ENCODE measurements at places on chromosomes 1 and 21. TPM values are rescaled to one million over a fixed set of nuclear protein-coding genes. Genes with fewer than 3 reads are reported as not detected.

- DNase-seq, result no peak
These were observed 1.2 kb upstream of the ANGPTL7 start for GRCh38 chr1:11187931-11188330.

DNA sequence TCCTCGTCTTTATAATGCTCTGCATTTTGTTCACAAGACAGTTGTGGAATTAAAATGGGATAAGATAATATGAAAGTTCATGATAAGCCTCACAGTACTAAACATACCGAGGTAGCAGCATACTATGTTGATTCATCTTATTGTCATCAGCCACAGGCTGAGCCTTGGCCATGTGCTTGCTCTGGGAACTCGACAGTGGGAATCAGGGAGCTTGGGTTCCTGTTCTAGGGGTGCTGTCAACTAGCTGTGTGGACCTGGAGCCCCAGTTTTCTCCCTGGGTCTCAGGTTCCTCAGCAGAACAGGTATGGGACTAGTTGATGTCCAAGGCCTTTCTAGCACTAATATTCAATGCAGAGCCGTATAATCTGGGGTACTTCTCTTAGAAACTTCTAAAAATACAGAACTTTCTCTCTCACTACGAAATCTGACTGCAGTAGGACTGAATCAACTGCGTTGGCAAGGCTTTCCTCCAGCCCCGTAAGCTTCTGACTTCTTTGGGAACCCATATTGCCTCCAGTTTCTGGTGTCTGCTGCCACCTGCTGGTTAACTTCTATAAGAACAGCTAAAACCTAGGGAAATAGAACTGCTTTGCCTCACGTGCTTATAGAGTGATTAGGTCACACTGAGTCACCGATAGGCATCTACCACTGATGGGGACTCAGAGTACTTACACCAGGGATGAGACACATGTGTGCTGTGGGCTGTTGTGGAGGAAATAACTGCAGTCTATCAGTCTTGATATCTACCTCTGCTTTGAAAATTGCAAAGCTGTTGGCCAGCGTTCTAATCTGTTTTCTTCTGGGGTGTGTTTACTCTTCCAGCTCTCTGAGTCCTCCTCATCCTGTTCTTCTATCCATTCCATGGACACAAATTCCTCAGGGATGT, 110.9 kb downstream of the RGL1 start:
- peak; percentile 91 for DNase-seq

LORICRIN gene
- polyA plus RNA-seq, result not detected

DNA sequence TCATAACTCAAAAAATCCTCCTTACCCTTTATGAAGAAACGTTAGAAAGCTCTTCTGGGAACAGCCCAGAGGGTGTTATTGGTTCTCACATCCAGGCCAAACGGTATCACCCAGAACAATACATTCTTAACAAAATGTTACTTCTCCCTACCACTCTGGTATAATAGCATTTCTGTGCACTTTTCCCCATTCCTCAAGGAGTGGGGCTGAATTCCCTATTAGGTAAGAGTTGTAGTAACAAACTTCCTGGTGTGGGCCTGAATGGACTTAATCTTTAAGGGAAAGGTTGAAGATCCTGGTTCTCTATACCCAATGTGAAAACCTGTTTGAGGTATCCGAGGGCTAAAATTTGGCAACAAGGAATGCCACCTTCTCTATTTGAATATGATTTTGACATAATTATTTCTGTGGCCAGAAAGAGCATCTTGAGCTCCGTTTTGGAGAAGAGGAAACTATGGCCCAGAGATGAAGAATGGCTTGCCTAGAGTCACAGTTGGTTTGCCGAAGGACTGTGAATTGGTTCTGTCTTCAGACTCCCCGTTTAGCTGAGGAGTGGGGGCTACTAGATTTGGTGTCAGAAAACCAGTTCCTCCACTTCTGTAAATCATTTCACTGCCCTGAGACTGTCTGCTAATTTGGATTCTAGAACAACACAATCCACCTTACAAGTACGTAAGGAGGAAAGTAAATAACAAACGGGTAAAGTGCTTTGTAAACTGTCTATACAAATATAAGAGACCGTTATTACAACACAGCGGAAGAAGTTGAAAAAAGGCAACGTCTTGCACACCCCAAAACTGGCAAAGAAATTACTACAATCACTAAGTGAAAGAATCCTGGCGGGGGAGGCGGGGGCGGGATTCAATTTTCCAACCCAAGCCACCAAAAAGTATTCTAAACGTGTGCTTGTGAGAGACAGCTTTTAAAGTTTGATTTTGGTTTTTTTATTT, 2.3 kb downstream of the ANP32E start:
- DNase-seq, result no peak

PTPN7 gene
- 0.29 TPM for polyA plus RNA-seq

DNA sequence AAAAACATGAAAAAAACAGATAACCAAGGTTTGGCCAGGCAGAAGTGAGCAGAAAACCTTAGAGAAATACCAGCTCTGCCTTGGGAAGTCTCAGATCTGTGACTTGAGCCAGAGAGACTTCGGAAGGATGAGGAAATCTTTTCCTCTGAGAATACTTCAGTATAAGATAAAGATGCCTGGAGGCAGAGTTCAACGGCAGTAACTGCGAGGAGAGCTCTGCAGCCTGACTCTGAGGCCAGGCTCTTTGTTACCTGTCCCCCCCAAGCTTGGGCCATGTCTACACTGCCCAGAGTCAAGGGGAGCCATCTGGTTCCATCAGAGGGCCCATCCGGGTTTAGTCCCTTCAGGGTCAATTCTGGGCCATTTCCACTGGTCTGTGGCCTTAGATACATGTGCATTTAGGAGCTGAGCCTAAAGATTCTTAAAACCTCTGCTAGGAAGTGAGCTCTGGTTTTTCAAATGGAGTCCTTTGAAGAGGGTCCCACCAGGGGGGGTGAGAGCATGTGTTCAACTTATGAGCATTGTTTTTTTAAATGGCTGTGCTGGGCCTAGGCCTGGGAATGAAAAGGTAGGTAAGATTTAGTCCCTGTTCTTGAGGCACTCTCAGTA, 8.7 kb downstream of the KIRREL1 start:
- no peak for DNase-seq

DNA sequence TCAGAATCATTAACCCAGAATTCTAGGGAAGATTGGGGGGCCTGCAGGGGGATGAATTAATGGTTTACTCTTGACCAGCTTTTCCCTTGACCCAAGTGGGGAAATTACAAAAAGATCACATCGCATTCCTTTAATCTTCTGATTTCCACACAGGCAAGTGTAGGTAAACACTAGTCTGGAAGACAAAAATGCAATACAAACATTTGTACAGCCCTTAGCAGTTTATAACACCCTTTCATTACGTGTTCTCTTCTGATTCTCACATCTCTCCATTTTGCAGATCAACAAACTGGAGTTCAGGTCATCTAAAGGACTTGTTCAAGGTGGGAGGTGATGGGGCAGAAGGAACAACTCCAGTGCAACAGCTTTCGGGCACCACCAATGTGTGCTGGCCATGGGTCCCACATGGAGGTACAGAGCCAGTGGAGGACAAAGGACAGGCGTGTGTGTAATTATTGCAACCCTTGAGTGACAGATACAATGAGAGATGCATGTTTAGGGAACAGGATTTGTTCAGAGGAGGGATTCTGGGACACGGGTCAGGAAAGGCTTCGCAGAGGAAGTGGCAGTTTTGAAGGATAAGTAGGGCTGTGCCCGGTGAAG, 20.4 kb downstream of the ATF3 start:
- no peak for DNase-seq

- DNase-seq, result no peak
These were observed 4.9 kb downstream of the ASAP3 start for GRCh38 chr1:23478896-23479665.

DNA sequence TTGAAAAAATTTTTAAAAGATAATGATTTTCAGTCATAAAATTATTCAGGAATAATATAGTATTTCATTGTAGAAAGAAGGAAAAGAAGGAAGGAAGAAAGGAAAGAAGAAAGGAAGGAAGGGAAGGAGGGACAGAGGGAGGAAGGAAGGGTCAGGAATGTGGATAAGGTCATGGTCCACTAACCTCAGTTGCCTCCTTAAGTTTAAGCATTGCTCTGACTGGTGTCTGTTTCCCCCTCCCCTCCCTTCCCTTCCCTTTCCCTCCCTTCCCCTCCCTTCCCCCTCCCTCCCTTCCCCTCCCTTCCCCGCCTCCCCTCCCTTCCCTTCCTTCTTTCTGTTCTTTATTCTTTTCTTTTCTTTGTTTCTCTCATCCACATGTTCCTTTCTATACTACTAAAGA, 95.7 kb downstream of the PLPPR5 start:
- no peak for DNase-seq

HCN3 gene
- 22.3 TPM for polyA plus RNA-seq

DNA sequence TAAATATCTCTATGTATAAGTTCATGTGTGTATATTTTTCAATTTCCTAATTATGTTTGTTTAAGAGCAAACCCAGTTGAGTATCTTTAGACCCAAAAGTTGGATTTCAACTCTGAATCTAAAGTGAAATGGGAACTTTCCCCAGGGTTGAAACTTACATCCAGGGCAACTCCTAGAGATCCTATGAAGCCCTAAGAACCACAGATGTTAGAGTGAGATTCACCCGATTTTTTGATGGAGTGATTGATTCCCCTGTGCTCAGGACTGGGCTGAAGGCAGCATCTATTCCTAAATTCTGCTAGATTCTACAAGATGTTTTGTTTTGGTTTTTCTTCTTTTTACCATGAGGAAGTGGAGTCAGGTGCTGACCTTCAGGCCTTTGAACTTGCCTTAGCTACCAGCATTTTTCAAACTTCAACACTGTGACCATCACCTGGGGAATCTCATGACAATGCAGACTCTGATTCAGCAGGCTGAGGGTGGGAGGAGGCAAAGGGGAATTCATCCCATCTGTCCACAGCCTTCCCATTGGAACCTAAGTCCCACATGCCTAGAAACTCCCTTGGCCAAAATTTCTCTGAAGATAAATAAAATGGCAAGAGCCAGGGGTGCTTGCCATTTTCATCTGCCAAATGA, 145.5 kb downstream of the ETS2 start:
- DNase-seq, result no peak

GRCh38 chr1:110897681-110898080, 24.7 kb downstream of the CD53 start:
- no peak for DNase-seq

GJC2 gene
- polyA plus RNA-seq, result 22.7 TPM

- no peak for DNase-seq
These were observed 187.9 kb downstream of the PTPRU start for GRCh38 chr1:29424266-29424665.

FAM177B gene
- not detected for polyA plus RNA-seq

DNA sequence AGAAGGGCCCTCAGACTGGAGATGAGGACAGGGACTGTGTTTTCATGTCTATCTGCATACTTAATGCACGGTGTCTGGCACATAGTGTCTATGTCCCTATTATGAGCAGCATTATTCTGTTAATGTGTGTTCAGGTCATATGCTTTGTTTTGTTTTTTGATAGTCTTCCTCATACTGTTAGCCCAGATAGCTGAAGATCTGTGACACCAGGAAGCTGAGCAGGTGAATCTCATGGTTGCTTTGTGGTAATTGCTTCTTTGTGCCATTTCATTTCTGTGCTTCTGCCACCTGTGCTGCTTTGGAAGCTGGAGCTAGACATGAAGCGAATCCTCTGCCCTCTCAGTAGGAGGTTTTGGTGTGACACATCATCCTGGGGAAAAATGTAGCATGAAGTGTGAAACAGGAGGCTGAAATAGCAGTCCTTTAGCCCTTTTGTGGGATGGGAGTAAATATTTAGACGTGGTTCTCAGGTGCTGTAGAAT, 15.8 kb downstream of the SMAP2 start:
- no peak for DNase-seq

- DNase-seq, result no peak
These were observed 94.8 kb upstream of the USP24 start for GRCh38 chr1:55309786-55310504.

GRCh38 chr1:229986737-229987337, 80.2 kb upstream of the GALNT2 start:
- DNase-seq, result no peak

DNA sequence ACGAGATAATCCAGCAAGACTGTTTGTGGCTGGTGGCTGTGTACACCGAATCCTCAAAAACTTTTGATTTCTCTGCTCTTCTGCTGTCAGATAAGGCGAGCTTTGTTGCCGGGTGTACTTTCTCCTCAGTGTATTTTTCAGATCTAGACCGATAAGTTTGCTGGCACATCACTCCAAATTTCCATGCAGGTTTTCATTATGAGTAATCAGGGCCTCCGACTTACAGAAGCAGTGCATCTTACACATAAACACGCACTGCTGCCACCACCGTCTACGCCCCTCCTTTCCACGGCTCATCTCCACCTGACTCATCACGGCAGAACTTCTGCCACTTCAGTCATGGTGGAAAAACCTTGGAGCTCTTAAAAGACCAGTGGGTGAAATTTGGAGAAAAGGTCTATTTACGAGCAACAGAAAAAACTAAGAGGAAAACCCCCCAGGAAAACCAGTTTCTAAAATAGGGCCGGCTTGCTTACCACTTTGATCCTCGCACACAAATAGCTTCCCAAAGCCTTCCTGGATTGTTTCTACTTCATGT, 7.7 kb downstream of the ZBTB21 start:
- no peak for DNase-seq

ADORA1 gene
- polyA plus RNA-seq, result 32.5 TPM

GRCh38 chr1:12572522-12572921, 45.5 kb downstream of the DHRS3 start:
- no peak for DNase-seq

- DNase-seq, result no peak
These were observed 1.1 kb downstream of the PIK3CD start for GRCh38 chr1:9652379-9653209.

GRCh38 chr21:28617300-28617699, 375.4 kb downstream of the LTN1 start:
- DNase-seq, result no peak

DNA sequence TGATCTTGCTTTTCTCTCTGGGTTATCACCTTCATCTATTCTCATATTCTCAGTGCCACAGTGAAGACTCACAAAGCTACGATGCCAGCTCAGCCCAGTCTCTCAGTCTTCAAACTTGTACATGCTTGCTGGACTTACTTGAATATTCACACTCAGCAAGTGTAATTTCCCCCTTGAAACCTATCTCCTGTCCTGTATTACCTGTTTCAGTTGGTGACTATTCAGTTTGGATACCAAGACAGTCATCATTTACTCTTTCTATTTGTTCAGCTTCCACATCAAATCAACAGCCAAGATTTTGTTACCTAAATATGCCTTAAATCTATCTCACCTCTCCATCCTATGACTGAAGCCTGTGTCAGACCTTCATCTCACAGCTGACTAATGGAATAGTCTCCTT, 209.7 kb downstream of the LRRC7 start:
- no peak for DNase-seq

GRCh38 chr1:31108861-31109260, 43.3 kb upstream of the PUM1 start:
- no peak for DNase-seq

ATP13A2 gene
- 132 TPM for polyA plus RNA-seq

GRCh38 chr1:185355947-185356346, 38.9 kb upstream of the IVNS1ABP start:
- DNase-seq, result no peak

DNA sequence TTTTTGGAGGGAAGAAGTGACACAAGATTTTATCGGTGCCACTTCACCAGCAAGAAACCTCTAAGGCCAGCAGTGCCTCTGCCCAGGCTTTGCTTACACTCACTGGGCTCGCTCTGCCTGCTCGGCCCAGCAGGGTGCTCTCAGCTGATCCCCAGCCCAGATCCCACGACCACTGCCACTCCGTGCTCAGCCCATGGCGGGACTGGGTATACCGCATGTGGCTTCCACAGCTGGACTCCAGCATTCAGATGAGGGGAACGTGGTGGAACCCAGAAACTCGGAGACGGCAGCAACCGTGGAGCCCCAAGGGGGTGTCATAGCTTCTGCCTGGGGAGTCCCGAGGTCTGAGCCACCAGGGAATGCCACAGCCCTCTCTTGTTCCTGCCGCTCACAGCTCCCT, 12.9 kb downstream of the USP25 start:
- no peak for DNase-seq

CD1E gene
- not detected for polyA plus RNA-seq

ZFP69 gene
- 1.1 TPM for polyA plus RNA-seq
